Caki2 (cell line): ENCODE measurements at places on chromosomes 1 and 21. TPM values are rescaled to one million over a fixed set of nuclear protein-coding genes. Genes with fewer than 3 reads are reported as not detected.

DNA sequence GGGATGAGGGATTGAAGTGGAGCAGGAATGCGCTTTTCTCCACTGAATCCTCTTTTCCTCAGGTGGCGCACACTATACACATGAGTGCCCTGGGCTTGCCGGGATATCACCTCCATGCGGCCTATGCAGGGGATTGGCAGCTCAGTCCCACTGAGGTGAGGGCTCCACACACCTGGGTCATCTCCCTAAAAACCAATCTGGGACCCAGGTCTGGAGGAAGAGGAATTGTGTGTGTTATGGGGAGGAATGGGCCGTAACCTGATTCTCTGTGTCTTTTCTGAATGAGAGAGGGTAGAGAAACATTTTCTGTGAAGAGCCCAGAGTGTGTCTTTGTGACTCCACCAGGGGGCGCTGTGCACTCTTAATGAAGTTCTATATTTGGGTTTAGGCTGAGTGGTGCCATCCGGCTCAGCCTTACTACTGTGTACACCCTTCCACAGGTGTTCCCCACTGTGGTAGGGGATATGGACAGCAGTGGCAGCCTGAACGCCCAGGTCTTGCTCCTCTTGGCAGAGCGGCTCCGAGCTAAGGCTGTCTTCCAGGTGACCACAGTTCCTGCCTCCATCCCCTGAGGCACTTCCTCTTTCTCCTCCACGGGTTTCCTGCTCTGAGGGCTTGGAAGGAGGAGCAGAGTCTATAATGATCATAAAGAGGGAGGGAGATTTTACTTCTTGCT is 1.5 kb downstream of the TOMM40L start:
- peak; percentile 54 for DNase-seq

GRCh38 chr21:38841472-38841871 is 35.7 kb downstream of the ETS2 start:
- DNase-seq: no peak

DNA sequence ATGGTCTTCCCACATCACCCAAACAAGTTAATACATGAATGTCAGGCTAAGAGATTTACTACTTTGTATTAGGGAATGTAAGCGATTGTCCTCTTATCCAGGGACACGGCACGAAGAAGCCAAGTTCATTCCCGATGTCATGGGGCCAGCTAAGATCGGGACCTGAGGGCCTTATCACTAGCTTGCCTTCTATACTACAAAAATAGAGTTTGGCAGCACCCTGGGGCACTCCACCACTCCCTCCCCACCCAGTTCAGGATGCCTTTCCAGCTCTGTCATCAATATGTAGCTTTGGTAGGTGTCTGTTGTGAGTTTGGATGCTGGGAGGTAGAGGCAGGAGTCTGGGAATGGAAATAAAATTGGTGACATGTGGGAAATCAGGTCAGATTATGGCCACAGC is 197.5 kb downstream of the ATG4C start:
- no peak for DNase-seq

- no peak for DNase-seq
These were observed 1048.5 kb downstream of the PLA2G4A start for GRCh38 chr1:187877220-187877619.

DNA sequence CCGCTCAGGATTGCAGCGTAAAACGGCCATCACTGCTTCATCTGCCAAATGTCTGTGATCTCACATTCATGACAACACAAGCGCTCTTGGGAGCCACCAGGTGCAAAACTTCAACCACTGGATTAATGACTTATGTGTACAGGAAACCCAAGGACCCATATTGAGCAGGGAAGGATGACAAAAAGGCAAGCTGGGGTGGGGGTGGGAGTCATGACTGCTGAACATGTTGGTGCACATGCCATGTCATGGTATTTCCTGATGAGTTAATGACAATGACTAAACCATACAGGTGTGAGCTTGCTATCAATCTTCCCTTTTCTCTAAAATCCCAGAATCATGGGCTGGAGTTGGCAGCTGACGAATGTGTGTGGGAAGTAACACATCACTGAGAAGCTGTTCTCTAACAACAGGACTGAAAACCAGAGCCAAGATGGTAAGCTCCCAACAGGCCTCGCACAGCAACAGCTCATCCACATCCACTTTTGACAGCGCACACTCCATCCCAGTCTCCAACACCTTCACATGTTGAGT is 3.1 kb upstream of the SH2D5 start:
- DNase-seq: no peak

DNA sequence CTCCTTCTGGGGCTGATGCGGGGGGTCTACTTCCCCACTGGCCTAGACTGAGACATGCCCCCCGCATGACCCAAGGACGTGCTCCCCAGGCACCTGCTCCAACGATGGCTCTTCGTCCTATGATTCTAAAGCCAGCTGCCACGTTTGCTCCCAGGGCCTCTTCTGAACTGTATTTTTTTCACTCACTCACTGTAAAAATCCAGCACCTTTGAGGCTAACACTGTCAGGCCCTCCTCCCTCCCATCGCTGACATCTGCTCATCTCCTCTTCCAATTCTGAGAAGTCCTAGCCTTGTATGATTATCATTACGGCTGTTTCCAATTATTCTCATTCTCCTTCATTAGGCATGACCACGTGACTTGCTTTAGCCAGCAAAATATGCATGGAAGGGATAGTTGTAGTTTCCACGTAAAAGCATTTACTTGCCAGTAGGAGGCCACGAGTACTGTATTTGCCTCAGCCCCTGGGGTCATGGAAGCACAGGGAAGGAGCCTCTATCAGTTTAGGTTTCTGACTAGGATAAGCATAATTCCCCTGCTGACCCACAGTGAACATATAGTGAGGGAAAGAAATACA is 19.1 kb upstream of the EDN2 start:
- no peak for DNase-seq

DNA sequence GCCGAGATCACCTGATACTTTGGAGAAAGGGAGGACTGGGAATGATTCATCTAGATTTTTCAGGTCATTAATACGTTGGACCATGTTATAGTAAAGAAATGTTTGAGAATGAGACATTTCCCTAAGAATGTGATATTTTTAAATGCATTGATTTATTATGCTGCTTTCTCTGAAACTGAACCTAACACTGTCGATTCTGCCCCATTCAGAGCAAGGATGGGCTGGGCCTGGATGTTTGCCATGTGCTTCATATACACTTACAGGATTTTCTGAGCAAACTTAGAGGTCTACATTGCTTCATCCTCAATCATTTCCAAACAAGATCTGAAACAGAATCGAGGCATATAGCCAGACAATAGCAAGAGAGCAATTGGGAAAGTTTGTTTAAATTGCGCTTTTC is 183.3 kb downstream of the CRB1 start:
- DNase-seq: no peak

DNA sequence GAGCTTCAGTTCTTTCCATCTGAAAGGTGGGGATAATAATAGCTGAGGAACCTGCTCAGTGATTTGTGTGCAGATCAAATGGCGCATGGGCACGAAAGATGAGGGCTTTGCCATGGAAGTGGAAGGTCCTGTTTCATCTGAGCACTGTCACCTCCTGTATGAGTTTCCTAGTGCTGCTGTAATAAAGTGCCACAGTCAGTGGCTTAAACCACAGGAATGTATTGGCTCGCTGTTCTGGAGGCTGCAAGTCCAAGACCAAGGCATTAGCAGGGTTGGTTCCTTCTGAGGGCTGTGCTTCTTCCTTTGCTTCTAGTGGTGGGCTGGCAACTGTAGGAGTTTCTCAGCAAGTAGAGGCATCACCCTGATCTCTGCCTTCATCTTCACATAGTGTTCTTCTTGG is 51.1 kb upstream of the RBM15 start:
- no peak for DNase-seq

DNA sequence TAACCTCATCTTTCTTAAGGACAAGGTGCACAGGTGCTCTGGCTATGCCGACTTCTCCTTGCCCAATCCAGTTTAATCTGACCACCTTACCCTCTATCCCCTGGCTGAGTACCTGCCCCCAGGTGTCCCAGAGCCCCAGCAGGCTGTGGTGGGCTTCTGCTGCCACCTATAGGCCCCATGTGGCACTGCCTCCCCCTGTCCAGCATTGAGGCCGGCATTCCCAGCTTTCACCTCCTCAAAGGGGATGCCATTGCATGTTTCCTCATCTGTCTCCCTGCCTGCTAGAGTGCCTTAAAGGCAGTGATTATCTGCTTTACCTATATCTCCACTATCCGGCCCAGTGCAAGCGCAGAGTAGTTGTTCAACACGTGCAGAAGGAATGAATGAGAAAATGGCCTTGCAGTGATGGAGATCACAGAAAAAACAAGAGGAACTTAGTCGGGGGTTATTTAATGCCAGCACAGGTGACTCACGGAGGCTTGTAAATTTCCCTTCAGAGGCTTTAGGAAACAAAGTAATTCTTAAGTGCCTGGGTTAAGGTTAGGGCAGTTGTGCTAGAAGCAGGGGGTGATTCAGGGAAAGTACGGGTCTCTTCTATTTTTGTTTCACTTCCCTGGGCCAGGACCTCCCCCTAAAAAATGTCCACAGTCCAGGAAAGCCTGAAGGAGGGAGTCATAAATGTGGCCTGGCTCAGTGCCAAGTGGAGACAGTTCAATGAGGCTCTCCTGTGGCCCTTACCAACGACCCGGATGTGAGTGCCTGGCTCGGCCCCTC is 131.8 kb upstream of the NGF start:
- peak; percentile 75 for DNase-seq

DNA sequence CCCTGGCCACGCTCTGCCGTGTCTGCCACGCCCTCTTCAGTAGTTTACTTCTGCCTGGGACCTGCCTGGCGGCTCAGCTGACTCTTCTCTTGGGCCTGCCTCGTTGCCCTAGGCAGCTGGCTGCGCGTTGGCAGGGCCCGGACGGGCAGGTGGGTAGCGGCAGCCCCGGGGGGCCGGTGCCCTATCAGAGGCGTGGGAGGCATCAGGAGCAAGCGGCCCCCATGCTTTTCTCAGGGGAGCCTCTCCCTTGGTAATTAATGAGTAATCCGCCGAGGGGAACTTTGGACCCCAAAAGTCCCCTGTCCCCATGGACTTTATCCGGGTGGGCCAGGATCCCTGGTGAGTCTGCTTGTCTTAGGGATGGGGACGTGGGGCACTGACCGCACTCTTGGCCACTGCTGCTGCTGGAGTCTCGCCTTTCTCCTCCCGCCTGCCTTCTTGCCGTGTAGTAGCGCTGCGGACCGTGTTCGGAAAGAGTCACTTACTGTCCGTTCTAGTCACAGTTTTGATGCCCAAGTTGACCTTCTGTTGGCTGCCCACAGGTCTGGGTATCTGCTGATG is 22.7 kb downstream of the SKI start:
- DNase-seq: no peak

DNA sequence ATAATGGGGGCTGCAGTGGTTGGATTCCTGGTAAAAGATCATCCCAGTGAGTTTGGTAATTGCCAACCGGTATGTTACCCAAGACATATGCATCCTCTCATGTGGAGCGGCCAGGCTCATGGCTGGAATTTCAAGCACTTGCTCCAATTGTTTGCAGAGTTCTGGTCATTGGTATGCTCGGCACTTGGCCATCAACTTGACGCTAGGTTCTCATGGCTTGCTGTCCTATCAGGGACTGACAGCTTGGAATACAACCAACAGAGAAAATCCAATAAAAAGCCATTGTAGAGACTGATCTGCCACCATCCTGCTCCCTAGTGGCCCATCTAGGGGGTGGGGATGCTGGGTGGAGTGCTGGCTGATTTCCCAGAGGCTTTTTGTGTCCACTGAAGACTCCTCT is 120.9 kb downstream of the EDEM3 start:
- no peak for DNase-seq

GRCh38 chr1:75600781-75601180 is 10.1 kb downstream of the SLC44A5 start:
- DNase-seq: no peak

DNA sequence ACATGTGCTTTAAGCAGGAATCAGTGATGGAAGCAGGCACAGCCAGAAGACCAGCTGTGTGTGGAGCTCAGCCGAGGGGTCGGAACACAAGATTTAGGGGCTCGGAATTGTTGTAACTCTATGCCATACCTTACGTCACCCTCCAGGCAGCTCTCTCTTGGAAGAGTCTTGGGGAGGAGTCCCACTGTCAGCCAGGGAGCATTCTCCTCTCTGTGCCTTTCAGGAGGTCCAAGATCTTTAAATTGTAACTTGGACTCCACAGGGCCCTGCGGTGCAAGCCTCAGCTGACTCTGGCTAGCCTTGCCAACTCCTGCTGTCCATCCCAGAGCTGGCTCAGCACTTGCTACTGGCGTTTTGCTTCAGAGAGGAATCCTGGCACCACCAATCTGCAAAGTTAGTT is 26.4 kb upstream of the ROR1 start:
- no peak for DNase-seq

MNDA gene
- total RNA-seq: not detected in 2 replicates

LPAR3 gene
- total RNA-seq: not detected in 2 replicates

ATP1A1 gene
- total RNA-seq: 116 and 171 TPM in 2 replicates

TMEM35B gene
- 55.9 and 57.6 TPM in 2 replicates for total RNA-seq

CRNN gene
- not detected in 2 replicates for total RNA-seq
